ENCODE measurements at places on chromosomes 6 and 20.

GRCh38 chr6:154447954-154448353 lies 62.5 kb downstream of the CNKSR3 start:
- no peak for DNase-seq

- no peak for DNase-seq
Observed at GRCh38 chr6:35093783-35094182, 47.4 kb downstream of the TCP11 start.

- no peak for DNase-seq
Observed at GRCh38 chr6:48567016-48567415, 456.0 kb upstream of the PTCHD4 start.

DNA sequence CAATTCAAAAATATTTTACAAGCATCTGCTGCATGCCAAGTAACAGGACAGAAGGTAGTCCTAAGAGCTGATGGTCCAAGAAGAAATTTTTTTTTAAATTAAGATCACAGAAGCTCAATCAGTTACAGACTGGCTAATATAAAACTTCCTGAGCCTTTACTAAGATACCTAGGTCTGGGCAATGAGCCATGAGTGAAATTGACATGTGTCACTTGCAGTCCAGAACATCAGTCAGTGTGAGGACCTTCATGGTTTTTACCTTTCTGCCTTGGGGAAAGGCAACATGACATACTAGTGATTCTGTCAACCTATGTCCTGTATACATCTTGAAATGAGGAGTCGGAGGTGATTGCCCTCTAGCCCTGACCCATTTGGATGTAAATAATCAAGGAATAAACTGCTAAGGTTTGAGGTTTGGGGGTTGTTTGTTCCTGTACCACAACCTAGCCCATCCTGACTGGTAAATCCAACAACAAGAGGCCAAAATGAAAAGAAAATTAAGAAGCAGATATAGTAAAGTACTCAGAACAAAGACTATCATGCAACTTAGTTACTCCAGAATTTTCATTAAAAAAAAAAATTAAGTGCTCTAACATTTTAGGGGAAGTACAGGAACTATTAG lies 70.0 kb downstream of the CNKSR3 start:
- no peak for DNase-seq

DNA sequence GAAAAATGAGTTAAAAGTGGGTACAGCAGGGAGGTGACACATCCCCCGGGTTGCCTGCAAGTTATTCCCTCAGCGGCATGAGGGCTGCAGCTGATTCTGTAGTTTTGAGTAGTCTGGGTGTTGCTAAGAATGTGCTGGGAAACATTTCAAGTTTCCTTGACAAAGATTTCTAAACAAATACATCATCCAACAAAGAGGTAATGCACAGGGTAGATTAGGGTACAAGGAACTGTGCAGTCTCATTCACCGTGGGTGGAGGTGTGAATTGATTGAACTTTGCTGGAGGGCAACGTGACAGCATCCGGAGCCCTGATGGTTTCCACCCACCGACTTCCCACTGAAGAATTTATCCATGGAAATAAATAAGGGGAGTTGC lies 21.8 kb downstream of the CASS4 start:
- DNase-seq = no peak

DNA sequence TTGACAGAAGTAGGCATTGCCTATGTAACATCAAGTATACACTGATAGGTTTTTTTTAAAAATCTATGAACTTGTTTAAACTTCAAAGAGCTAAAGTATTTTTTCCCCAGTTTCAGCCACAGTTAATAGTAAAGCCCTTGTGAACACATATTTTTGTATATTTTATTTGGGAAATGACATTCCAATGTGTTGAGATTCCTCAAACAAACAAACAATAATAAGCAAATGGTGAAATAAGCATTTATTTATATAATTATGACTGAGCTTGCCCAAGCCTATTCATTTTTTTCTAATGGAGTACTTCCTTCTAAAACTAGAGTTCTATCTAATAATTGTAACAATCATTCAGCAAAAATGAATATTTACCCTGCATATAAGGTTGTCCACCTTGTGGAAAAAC lies 12.5 kb downstream of the SYCP2 start:
- DNase-seq = no peak

GRCh38 chr6:107128175-107128574 lies 12.9 kb upstream of the BEND3 start:
- no peak for DNase-seq

DNA sequence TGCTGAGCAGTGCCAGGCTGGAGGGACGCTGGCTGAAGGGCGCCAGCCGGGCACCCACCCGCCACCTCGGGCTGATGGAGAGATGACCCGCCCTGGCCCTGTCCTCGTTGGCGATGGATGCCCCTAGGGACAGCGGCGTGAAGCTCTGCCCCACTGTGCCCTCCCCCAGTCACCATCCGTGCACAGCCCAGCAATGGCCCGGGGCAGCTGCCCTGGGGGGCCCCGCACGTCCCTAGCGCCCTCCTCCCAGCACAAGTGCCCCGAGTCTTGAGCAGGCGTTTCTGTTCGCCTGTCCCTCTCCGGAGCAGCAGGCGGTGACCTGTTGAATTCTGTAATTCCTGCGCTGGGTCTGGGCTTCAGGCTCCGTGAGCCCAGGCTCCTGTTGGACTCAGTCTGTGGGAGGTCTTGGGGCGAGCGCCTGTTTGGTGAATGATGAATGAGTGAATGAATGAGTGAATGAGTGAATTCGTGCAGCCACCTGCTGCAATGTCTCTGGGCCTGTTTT lies 36.8 kb upstream of the CHRNA4 start:
- DNase-seq = no peak

Measured in hippocampal formation (tissue), 2 donors.